ENCODE measurements at places on chromosomes 5 and 9. TPM values are rescaled to one million over a fixed set of nuclear protein-coding genes. Genes with fewer than 3 reads are reported as not detected.

DAB2 gene
- total RNA-seq, result 23.0 TPM

CKMT2 gene
- 4.0 TPM for total RNA-seq

- DNase-seq, result no peak
Measured at GRCh38 chr9:101366038-101366756, 18.6 kb downstream of the BAAT start.

ALDH1A1 gene
- total RNA-seq, result 9.4 TPM

ARL14EPL gene
- not detected for total RNA-seq

DNA sequence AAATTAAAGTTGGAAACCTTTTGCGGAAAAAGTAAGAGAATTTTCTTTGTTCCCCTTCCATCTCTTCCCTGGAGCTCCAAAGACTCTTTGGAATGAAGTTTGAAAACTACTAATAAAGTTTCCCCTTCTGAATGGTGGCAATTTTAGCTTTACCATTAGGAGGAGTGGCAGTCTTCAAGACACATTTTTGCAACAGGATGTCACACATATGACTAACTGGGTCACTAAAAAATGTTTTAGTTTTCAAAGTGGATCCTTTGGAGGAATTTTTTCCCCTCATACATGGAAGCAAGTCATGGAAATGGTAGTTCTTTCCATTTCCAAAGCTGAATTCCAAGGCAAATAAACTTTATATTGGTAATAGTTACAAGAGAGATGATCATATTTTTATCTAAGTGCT is 15.6 kb downstream of the FBXO4 start:
- no peak for DNase-seq

- DNase-seq, result no peak
Measured at GRCh38 chr9:805151-805550, 36.3 kb upstream of the DMRT1 start.

PCDHA12 gene
- 0.04 TPM for total RNA-seq

- no peak for DNase-seq
Measured at GRCh38 chr5:154885439-154885838, 27.0 kb downstream of the CNOT8 start.

DNA sequence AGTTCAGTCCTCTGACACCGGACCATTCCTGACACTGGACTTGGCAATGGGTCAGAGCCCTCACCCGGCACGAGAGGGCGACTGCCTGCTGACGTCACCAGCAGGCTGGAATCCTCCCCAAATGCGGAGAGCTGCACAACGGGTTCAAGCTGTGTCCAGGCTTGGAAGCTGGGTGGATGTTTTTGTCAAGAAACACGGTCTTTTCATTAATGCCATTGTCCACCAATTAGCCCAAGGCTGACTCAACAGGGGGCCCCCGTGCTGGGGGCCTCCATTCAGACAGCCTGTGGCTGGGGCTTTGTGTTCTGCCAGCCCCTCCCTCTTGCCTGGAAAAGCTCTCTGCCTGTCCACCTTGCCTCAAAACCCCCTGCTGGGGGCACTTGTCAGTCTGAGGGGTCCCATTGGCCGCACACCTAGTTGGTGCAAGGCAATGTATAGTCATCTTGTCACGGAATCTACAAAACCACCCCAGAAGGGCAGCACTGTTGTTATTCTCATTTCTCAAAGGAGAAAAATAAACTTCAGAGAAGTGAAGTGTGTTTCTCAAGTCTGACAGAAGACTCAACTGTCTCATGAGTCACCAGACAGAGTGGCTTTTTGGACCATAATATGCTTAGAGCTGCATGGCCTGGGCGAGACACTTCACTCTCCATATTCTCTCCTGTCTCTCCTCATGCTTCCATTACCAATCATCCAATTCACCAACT is 24.6 kb downstream of the NDUFA8 start:
- DNase-seq, result peak; percentile 61

CCDC69 gene
- 33.3 TPM for total RNA-seq

GARIN3 gene
- not detected for total RNA-seq

SMIM32 gene
- total RNA-seq, result not detected

SV2C gene
- 0.04 TPM for total RNA-seq

GRCh38 chr9:132768932-132769905 is 99.0 kb downstream of the GTF3C4 start:
- DNase-seq, result peak; percentile 87

DNA sequence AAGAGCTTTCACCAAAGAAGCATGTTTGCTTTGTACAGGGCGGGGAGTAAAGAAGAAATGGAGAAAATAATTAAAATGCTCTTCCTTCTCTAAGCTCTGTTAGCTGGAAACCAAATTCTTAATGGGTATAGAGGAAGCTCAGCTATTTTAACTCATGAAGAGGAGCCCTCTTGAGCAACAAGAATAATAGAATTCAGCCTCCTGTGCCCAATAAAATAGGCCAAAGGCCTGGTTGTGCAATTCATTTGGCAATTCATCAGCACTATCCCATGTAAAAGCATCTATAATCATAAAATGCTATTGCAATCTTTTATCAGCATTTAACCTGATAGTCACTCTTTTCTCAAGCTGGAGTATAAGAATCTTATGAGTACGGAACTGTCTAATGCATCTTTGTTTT is 133.6 kb upstream of the CDH6 start:
- DNase-seq, result no peak

DPYSL3 gene
- 32.2 TPM for total RNA-seq

IRX4 gene
- 44.8 TPM for total RNA-seq

GRCh38 chr5:151717416-151717815 is 30.7 kb upstream of the SPARC start:
- no peak for DNase-seq

DNA sequence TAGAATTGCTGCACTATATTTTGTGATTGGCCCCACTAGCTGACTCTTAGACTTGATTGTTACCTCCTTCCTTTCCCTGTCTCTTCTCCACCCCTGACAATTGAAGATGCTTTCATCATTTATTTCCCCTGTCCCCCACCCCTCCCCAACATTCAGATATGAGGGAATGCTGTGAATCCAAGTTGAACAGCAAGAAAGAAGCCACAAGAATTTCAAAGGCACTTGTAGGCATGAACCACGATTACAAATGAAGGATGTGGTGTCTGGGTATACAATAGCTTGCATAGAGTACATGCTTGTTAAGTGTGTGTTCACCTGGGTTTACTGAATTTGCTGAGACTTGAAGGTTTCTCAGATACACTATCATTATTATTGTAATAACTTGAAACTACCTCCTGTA is 78.3 kb upstream of the TRIO start:
- no peak for DNase-seq

LCN9 gene
- not detected for total RNA-seq

C5orf52 gene
- total RNA-seq, result not detected

- DNase-seq, result no peak
Measured at GRCh38 chr9:75539523-75539922, 350.9 kb upstream of the PCSK5 start.

DNA sequence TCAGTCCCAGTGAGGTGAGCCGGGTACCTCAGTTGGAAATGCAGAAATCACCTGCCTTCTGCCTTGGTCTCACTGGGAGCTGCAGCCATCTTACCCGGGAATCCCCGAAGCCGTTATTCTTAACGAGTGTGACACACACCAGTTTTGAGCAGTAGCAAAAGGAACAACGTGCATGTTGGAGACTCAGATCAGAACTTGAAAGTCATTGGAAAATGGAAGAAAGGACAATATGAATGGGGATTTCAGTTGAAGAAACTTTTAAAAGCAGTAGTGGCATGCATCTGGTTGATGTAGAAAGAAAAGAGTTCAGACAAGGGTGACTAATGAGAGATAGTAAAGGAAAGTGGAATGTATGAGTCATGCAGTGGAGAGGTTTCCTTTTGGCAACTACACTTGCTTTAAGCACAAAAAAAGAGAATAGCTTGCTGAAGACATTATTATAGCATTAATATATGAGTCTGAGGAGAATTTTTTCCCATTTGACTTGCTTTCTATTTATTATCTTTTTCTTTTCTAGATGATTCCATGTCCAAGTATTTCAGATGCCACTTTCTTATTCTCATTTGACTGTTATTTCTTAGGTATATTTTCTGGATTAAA is 44.4 kb upstream of the ANKDD1B start:
- DNase-seq, result no peak

GRCh38 chr9:132840980-132841379 is 37.1 kb downstream of the AK8 start:
- DNase-seq, result peak; percentile 34

DNA sequence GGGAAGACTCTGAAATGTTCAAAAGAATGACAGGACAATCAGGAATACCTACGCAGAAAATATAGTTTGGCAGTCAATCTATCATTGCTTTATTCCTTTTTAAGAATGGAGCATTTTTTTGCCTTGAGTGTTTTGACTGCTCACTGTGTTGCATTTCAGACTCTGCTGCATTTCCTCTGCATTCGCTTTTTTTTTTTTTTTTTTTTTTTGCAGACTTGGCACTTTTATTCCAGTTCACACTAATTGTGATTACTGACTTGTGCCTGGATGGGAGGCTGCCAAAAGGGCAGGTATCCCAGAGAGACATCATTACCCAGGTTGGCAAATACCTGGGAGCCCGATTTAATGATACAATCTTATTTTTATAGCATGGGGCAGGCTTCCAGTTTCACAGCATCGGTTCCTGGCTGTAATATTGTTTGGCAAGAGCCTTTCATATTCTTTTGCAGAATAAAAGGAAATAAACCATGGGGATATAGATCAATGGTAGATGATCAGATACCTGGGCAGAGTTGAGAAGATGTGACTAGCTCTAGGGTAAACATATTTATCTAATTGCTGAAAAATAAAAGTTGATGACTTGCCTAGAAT is 1132.6 kb downstream of the MAT2B start:
- DNase-seq, result no peak

PTCH1 gene
- total RNA-seq, result 25.6 TPM

GRCh38 chr9:93041108-93041802 is 17.2 kb upstream of the SUSD3 start:
- DNase-seq, result no peak

GFI1B gene
- total RNA-seq, result not detected

GRCh38 chr9:942805-943580 is 33.5 kb upstream of the DMRT3 start:
- no peak for DNase-seq

HEMGN gene
- not detected for total RNA-seq

PCDHB9 gene
- 0.38 TPM for total RNA-seq

DNA sequence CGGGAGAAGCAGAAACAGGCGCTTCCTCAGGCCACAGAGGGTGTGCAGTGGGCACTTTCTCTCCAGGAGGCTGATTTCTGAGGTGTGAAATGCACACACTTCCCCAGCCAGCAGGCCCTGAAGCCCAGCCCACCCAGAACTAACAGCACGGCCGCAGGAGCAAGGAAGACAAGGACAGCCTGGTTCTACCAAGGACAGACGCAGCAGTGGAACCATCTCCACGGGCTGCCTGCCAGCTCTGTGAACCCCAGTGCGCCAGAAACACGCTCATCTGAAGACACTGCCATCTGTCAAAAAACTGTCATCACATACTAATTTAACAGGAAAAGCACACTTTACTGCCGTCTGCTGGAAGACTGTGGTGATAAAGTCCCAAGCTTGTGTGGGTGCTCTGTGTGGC is 40.7 kb downstream of the MAPK9 start:
- DNase-seq, result no peak
